Uterus (tissue), 4 donors: ENCODE measurements at places on chromosomes 7 and 10. TPM values are rescaled to one million over a fixed set of nuclear protein-coding genes. Genes with fewer than 3 reads are reported as not detected.
A peak's percentile ranks its signal among the peaks of the same experiment; 100 is the strongest.

DNA sequence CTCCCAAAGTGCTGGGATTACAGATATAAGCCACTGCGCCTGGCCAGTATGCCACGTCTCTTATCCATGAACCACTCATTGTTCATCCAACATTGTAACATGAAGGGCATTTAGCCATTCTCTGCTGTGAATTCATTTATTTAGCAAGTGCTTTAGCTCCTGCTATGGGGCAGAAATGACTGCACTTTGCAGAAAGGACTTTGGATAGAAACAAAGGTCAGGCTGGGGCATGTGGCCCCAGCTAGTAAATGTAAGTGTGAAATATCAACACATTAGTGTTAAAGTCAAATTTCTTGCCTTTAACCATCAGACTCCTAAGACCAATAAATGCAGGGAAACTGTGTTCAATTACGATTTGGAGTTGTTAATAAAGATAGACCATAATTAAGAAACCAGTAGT is 27.7 kb upstream of the TAX1BP1 start:
- no peak for DNase-seq

- DNase-seq: no peak
These were observed 333.3 kb downstream of the CACNA2D1 start for GRCh38 chr7:82110146-82110840.

GRCh38 chr7:94632338-94633013 is 23.5 kb downstream of the SGCE start:
- DNase-seq: no peak

- no peak for DNase-seq
These were observed 171.3 kb downstream of the MAGI2 start for GRCh38 chr7:79282070-79282694.

DNA sequence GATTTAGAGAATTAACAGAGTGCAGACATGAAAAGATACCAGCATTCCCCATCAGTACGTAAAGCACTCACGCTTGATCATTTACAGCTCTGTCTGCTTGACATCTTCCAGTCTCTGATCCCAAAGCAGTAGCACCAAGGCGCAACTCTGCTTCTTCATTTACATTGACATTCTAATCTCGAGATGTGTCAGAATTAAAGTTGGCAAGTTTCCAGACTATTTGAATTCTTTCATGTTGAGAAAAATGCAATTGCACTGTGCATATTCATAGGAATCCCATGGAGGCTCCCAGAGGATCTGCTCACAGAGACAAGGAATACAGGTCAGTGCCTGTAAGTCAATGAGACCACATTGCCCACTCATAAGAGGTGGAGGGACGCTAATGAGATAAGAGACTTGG is 183.9 kb downstream of the LRRN3 start:
- no peak for DNase-seq

DNA sequence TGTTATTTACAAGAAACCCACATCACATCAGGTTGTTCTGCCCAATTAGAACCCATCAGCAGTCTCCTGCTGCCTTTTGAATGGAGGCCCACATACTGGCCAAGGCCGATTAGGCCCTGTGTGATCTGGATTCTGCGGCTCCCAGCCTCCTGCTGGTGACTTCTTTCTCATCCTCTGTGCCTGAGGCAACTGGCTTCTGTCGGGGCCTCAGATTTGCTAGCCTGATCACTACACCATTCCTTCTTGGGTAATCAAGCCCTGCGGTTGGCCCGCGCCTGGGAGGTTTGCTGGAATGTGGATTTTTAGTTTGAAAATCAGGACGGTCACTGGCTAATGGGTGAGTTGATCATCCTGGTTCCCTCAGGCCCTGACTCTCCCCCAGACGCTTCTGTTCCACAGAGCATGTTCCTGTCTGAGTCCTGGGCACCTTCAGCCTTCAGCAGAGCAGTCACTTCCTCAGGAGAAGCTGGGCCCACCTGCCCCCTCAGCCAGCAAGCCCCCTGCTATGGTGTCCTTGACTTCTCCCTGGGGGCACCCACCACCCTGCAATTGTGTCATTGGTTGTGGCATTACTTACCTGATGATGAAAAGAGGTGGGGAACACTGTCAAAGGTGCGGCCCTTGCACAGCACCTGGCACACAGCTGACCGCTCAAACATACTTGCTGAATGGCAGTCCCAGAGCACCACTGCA is 207.6 kb downstream of the PHTF2 start:
- DNase-seq: no peak

DNA sequence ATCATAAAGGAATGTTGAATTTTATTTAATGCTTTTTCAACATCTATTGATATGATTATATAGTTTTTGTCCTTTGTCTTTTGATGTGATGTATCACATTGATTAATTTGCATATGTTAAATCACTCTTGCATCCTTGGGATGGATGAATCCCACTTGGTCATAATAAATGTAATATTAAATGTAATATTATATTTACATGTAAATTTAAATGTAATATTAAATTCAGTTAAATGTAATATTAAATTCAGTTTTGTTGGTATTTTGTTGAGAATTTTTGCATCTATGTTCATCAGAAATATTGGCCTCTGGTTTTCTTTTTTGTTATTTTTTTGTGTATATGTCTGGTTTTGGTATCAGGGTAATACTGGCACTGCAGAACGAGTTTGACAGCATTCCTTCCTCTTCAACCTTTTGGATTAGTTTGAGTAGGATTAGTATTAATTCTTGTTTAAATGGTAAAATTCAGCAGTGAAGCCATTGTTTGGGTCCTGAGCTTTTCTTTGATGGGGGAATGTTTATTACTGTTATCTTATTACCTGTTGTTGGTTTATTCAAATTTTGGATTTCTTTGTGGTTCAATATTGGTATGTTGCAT is 37.8 kb downstream of the ABCA13 start:
- DNase-seq: no peak

CALML3 gene
- not detected for total RNA-seq

DNA sequence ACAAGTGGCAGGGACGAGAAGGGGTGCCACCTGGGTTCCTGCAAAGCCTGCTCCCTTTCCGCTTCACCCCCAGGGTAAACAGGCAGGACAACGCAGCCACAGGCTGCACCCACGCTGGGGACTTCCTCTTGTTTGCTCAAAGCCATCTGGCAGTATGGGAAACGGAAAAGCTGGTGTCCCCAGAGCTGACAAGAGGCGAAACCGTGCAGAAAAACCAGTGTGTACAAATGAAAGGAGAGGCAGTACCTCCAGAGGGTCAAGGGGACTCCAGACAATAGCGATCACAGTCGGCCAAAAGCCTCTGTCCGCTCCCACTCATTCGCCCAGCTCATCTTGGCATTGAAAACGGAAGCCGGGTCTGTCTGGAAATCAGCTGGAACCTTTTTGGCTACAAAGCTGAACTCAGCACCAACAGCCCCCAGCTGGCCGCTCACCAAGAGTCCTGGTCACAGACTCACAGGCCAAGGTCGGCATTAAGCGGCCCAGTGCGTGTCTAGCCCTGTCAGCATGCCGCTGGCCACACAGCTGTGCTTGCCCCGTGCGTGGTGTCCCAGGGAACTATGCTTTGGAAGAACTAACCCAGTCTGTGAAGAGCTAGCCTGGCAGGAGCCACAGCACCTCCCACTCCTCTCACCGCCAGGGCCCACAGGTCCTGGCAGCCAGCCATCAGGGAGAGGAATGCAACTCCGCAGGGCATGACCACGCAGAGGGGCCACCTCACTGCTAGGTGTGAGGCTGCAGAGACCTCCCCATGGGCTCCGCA is 10.4 kb downstream of the TNS3 start:
- DNase-seq: peak; percentile 61

GRCh38 chr7:97576043-97576442 is 155.8 kb upstream of the TAC1 start:
- no peak for DNase-seq

DNA sequence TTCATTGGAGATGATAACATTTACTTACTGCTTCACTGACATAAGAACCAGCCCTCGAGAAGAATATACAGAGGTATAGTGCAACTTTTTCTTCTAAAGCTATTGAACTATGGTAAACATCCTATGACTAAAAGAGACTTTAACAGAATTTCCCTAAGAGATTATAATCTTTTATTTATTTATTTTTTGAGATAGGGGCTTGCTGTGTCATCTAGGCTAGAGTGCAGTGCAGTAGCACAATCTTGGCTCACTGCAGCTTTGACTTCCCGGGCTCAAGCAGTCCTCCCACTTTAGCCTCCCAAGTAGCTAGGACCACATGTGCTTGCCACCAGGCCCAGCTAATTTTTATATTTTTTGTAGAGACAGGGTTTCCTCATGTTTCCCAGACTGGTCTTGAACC is 258.5 kb upstream of the FERD3L start:
- DNase-seq: no peak

- DNase-seq: no peak
These were observed 13.8 kb upstream of the CLIP2 start for GRCh38 chr7:74275401-74275881.

SFTPA1 gene
- total RNA-seq: not detected

UCN3 gene
- total RNA-seq: not detected

DNA sequence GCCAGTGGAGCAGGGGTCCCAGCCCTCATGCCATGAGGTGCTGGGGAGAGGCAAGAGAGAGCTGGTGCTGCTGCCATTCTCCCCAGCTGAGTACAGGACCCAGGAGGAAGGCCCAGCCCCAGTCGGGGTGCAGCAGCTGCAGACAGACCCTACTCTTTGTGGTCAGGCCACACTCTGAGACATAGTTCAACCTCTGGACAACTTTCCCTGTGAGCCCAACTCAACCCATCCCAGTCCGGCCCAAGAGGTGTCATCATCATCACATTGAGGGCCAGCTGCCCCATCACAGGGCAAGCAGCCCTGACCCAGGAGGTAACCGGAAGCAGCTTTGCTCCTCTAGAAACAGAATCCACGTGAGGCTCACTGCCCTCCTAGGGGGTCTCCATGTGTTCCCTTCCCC is 133.8 kb upstream of the KCNMA1 start:
- no peak for DNase-seq

DNA sequence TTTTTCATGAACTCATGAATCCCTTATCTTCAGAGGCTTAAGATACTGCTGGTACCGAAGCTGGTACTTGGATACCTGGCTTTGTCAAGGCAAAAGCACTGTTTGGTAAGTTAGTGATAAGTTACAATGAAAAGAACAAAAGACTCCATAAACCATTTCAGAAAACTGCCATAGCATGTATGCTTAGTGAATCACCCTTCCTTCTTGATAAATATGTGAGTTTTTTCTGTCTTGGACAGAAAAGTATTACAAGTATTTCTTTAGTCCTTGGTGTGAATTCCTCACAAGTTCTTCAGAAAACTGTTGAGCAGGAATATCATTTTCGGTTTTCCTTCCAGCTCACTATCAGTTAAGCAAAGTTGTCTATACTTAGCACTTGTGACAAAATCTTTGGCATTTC is 25.6 kb downstream of the PUS7 start:
- DNase-seq: no peak

- peak; percentile 69 for DNase-seq
These were observed 75.2 kb downstream of the PARD3 start for GRCh38 chr10:34739915-34740314.

- no peak for DNase-seq
These were observed 250.8 kb downstream of the CCDC3 start for GRCh38 chr10:12750526-12751201.

MEIG1 gene
- total RNA-seq: not detected

- DNase-seq: no peak
These were observed 276.8 kb upstream of the AKR1E2 start for GRCh38 chr10:4549139-4549653.
